Lung microvascular endothelial cell (primary cell): ENCODE measurements at places on chromosomes 3 and 15. TPM values are rescaled to one million over a fixed set of nuclear protein-coding genes. Genes with fewer than 3 reads are reported as not detected.
A peak's percentile ranks its signal among the peaks of the same experiment; 100 is the strongest.

DNA sequence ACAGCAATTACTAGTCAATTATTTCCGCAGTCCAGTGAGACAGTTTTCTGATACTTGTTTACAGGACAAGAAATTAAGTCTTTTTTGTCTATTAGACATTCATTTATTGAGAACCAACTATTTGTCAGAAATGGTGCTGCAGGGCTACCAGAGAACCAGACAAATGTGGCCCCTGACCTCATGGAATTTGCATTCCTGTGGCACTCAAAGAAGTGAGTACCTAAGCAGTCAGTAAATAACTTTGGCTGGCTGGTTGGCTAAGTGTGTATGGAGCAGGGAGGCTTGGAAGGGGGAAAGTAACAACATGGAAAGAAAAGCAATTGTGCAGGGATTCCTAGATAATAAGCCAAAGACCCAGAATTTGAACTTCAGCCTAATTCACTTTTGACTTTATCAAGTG is 837.0 kb upstream of the CFAP20DC start:
- DNase-seq = no peak

- peak; percentile 5 for DNase-seq
Observed at GRCh38 chr3:43001094-43001553, 22.0 kb downstream of the GASK1A start.

DNA sequence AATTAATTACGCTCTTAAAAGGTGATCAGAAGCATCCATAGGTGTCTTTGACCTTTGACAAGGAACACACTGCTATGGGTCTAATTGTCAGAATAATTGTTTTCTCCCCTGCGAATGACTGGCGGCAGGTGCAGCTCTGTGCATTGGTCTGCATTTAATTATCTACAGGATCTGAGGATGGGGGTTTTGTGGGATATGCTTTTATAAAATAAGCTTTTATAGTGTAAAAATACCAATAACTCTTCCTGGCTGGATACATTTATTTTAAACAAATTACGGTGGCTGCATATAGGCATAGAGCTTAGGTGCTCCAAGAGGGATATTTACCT is 201.6 kb upstream of the RGMA start:
- DNase-seq = no peak

The PSTPIP1 gene
- under 0.01 and 0.40 TPM in 2 replicates for total RNA-seq

The CD276 gene
- total RNA-seq = 21.4 and 41.4 TPM in 2 replicates

The C3orf52 gene
- total RNA-seq = 4.8 and 9.1 TPM in 2 replicates

- DNase-seq = no peak
Observed at GRCh38 chr3:170723241-170723640, 137.4 kb upstream of the SLC7A14 start.

GRCh38 chr3:40267937-40268724 is 41.4 kb upstream of the EIF1B start:
- DNase-seq = no peak

DNA sequence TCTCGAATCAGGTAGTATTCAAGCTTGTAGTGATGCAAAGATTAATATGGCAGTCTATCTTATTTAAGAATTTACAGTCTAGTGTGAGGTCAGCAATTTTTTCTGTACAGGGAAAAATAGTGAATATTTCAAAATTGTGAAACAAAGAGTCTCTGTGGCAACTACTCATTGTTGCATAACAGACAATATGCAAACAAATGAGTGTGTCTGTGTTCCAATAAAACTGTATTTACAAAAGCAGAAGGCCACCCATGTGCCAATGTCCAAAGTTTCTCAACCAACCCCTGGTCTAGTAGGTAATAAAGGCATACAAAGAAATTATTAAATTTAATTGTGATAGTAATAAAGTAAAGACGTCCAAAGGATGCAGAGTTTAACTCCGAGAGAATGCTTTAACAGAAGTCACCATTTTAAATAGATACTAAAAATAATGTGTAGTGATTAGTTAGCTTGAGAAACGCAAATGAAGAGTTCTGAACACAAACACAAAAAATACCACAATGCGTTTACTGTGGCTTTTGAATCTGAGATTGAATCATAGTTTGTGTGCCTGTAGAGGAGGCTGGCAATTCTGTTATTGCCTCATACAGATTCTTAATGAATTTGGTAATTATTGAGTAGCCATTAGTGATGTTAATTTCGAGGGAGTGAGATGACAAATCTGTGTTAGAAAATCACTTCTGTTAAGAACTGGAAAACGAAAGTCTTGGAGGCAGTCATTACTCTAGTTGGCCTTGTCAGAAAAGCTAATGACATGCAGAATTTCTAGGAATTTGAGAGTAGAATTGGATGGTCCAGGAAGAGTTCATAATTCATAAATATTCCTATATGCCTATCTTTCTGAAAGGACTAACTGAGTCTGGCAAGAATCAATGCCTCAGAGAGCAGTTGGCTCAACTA is 48.7 kb downstream of the CADM2 start:
- DNase-seq = no peak

The EDC3 gene
- 11.6 and 21.4 TPM in 2 replicates for total RNA-seq

DNA sequence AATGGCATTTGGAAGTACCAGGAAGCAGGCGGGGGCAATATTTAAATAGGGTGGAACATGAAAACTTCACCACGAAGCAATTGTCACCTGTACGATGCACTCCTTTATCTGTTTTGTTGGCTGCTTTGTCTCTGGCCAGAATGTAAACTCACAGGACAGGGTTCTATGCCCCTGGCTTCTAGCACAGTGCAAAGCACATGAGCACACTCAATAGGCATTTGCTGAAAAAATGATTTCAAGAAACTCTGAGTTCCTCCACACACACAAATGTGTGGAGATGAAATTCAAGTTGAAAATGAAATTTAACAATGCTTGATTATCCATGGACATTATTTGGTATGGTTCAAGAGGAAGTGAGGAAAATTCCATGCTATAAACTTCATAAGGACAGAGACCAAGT is 229.6 kb upstream of the FEZF2 start:
- peak; percentile 8 for DNase-seq

The ACTRT3 gene
- 0.99 and 2.0 TPM in 2 replicates for total RNA-seq

- peak; percentile 11 for DNase-seq
Observed at GRCh38 chr3:183349421-183350157, 78.8 kb downstream of the MCF2L2 start.

GRCh38 chr15:76147906-76148570 is 88.3 kb downstream of the TMEM266 start:
- DNase-seq = peak; percentile 46

DNA sequence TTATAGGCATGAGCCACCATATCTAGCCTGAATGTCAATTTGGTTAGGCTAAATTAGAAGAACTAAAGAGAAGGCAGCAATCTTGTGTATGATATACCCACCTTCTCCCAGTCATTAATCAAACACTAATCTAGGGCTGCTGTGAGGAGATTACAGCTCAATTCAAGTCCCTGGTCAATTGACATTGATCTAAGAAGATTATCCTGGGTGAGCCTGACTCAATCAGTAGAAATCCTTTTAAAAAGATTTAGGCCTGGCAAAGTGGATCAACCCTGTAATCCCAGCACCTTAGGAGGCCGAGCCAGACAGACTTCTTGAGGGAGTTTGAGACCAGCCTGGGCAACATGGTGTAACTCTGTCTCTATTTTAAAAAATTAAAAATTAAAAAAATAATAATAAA is 2.5 kb upstream of the DNAH12 start:
- DNase-seq = no peak
